ENCODE measurements at places on chromosomes 4 and X.

DNA sequence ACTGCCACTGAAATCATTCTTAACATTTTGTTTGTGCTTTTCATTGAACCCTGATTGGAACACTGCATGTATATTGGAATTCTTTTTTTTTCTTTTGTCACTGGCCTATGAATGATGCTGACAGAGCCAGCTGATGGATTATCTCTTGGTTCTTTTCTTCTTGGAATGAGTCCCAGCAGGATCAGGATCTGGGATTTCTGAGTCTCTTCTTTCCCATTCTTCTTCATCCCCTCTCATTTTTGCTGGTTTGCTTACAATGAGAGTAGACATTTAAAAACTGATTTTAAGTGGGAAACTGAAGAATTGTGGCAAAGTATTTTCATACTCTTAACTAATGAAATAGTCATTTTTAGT is 9.0 kb downstream of the DCUN1D4 start:
- no peak for DNase-seq

DNA sequence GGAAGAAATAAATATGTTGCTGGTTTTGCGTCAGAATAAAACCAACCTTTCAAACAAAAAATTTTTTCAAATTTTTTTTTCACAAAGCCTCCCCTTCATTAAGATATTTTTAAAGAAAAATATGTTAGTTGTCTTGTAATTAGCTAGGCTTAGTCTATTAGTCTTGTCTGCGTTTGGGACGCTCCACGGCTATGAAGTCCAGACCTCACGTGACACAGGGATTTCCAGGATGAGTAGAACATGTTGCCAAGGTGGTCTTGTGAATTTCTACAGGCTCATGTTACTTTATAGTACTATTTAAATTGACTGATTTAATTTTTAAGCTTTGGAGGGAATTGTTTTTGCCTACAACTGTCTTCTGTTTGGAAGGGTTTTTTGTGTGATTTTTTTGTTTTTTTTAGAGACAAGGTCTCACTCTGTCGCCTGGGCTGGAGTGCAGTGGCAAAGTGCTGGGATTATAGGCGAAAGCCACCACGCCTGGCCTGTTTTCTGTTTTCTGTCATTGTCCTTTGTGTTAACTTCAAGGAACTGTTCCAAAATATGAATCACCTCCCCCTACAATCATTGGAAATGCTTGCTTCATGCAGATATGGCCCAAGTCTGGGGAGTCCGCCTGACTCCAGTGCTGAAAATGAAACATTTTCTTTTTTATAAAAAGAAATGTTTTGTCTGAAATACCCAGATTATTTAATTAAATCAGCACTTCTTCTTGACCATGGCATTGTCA is 26.2 kb downstream of the TMEM144 start:
- no peak for DNase-seq

DNA sequence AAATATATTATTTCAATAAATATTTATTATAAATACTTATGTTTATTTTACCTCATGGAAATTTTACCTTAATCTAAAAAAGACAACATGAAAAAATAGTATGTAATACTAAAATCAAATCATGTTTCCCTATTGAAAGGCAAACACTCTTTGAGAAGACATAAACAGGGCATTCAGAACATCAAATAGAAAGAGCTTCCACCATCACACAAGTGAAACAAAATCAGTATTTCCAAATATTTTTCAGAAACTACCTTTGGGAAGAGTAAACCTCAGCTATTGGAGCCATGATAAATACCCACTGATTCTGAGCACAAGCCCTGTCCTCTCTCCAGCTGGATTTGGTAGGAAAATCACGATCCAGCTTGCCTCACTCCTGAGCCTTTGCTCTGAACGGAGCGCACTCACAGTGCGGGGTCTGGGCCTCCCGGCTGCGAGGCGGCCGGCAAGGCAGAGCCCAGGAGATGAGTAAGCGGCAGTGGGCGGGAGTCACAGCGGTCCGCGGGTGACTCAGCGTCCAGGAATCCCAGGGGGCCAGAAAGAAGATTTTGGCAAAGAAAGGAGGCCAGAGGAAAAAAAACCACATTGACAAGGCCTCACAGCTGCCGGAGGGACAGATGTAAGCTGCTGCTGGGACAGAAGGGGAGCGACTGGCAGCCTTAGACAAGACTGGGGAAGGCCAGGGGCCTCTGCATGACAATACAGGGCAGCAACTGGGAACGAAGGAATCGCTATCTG is 14.7 kb upstream of the ANXA5 start:
- peak; percentile 13 for DNase-seq

DNA sequence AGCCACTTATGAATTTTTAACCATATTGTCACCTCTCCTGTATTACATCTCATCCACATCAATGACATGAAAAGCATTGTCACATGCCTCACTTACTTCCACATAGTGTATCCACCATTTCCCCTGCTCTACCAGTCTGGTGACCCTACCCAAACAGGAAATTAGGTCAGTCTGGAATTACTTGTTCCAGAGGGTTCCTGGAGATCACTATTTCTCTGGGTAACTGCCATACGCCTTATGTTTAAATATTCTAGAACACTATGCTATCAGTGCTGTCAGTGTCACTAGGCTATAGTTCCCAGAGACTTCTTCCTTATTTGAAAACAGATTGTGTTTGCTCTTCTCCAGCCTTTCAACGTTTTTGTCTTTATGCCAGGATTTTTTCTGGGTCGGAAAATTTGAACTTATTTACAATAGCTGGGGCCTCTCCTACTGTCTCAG is 15.0 kb downstream of the SRPX2 start:
- DNase-seq, result no peak

DNA sequence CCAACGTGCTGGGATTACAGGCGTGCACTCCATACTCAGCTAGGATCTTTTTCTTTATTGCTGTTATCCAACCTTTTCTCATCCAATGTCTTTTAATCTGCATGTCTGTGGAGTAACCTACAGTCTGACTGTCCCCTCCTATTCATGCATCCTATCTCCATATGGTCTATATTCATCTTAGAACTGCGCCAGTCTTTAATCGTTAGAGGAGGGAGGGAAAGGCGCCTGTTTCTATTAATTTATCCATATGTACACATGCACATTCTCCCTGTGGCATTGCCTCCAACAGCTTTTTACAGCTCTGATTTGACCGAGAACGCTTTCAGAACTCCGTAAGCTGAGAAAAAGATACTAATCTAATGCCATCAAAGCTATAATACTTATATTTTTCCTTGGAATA is 9.8 kb downstream of the DCTD start:
- no peak for DNase-seq

DNA sequence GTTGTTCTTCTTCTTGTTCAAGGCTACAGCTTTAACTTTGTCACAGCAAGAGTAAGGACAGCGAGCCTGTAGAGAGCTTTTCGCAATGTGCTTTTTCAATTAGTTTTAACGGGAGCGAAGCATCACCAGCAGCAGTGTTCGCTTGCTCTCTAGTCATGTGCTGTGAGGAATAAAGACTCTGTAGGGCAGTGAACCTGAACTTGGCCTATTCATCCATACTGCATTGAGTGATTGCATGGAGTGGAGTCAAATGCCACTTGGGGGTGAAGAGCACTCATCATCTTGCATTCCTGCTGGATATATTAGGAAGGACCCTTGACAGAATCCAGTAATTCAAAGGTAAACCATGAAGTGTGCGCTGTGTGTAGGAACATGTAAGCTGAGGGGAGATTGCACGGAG is 240.0 kb downstream of the FRMPD4 start:
- no peak for DNase-seq

DNA sequence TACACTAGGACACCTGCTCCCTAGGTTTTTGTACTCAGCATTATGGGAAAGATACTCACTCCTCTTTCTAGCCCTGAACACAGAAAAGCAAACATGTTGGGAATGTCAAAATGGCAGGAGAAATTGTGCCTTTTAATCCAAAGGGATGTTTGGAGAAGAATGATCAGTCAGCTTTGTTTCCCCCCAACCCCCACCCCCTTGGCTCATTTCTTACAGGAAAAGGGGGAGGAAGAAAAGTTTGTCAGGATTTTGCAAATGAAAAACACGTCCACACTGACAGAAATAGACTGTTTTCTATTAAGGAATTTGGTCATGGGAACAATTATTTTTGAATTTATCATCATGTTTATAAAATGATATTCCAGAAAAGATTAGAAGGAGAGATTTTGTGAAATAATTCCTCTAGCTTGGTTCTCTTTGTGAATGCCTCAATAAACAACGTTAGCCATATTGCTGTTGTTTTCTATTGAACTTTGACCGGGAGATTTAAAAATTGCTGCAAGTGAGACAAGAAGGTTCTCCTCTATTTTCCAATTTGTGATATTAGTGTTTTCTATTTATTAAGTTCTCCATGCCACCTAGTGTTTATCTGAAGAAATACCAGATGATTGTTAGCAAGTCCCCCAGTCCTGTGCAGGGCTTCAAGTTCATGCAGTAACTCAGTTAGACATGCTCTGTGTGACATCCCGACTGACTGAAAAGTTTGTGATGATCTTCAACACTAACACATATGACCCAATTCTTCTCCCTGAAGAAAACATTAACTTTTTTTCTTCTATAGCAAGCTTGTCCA is 31.3 kb upstream of the TFDP3 start:
- DNase-seq, result no peak

DNA sequence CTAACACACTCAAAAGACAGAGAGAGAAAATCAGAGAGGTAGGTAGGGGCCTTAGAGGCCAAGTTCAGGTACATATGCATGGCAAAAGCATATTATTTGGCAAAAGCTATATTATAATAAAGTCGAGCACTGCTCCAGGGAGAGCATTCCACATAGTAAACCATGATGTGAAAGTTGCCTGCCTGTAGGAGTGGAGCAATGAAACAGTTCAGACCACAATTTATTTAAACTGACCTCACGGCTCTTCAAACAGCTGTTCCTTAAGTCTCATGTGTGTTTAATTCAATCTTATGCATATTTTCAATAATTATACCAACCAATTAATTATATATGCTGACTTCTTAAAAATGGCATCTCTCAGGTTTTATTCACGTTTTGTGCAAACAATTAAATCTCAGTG is 3.3 kb downstream of the RFC1 start:
- no peak for DNase-seq

GRCh38 chr4:145196747-145197146 is 16.4 kb upstream of the OTUD4 start:
- no peak for DNase-seq

- DNase-seq, result no peak
These were observed 82.2 kb downstream of the POLA1 start for GRCh38 chrX:24775891-24776290.

DNA sequence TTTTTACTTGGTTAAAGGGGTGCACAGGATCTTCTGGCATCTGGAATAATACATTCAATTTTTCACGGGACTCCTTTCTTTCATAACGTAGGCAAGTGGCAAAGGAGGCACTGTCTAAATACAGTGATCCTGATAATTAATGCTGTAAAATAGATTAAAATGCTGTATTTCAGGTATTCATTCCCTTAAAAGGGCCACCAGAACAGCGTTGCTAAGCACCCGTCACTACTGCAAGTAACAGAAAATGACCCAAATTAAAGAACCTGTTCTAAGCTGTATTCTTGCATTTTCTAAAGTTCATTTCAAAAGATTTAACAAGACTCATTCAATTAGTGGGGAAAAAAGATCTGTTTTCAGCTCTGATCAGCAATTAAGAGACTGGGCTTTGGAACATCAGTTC is 208.2 kb downstream of the TENM3 start:
- no peak for DNase-seq

DNA sequence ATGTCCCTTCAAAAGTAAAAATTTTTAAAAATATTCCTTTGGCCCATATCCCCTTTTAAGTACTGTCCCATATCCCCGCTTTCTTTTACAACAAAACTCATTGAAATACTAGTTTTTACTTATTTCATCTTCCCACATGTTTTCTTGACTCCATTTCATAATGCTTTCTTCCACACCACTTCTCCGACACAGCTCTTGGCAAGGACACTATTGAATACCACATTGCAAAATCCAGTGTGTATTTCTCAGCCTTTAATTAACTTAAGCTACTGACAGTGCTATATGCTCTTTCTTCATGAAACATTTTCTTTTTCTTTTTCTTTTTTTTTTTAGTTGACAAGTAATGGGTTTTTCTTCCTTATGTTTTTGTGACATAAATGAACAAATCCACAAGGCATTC is 28.8 kb downstream of the PRDM8 start:
- DNase-seq, result no peak

- peak; percentile 12 for DNase-seq
These were observed 168.1 kb downstream of the GLRA2 start for GRCh38 chrX:14697451-14697850.

DNA sequence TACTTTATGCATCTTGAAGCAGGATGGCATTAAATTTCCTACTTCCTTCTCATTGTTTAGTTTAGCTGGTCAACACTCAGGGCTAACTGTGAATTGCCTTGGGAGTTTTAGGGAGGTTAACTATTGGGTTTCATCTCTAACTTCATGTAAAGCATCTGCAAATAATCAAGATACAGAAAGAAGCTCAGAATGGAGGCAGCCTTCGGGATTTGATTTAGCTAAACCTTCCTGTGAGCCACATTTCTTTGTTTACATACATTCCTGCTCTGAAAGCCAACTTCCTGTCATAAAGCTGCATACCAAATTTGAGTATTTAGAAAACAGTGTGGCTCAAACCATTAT is 131.7 kb upstream of the PCDH18 start:
- DNase-seq, result no peak

- no peak for DNase-seq
These were observed 102.2 kb downstream of the PTCHD1 start for GRCh38 chrX:23436875-23437274.

GRCh38 chr4:87783781-87784180 is 15.6 kb upstream of the IBSP start:
- DNase-seq, result no peak

DNA sequence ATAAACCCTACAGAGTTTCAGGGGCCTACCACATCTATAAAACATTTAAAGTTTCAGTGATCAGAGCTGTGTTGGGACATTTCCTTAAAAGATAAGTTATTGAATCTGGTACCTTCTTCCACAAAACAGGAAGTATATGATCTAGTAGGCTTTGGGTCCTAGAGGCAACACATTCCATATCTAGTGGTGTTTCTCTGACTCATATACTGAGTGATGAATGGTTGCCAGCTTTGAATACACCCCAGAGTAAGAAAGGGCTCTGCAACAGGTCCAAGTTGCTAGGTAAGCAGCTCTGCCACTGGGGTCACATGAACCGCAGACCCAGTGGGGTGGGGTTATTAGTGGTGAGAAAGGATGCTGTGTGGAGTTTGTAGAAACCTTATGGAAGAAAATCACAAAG is 32.4 kb upstream of the BLTP1 start:
- DNase-seq, result no peak

- DNase-seq, result no peak
These were observed 1321.1 kb downstream of the RAPGEF2 start for GRCh38 chr4:160423879-160424451.

Data from stimulated activated CD4-positive, alpha-beta T cell treated with anti-CD3 and anti-CD28 coated beads, Interleukin-4, amount 100 ng/mL, for 4 hours (primary cell).